ENCODE measurements at places on chromosomes 13 and 19. TPM values are rescaled to one million over a fixed set of nuclear protein-coding genes. Genes with fewer than 3 reads are reported as not detected.

- DNase-seq, result no peak
These were observed 21.4 kb downstream of the ZNF44 start for GRCh38 chr19:12272980-12273901.

- DNase-seq, result no peak
These were observed 3.5 kb downstream of the STARD13 start for GRCh38 chr13:33281951-33282595.

DNA sequence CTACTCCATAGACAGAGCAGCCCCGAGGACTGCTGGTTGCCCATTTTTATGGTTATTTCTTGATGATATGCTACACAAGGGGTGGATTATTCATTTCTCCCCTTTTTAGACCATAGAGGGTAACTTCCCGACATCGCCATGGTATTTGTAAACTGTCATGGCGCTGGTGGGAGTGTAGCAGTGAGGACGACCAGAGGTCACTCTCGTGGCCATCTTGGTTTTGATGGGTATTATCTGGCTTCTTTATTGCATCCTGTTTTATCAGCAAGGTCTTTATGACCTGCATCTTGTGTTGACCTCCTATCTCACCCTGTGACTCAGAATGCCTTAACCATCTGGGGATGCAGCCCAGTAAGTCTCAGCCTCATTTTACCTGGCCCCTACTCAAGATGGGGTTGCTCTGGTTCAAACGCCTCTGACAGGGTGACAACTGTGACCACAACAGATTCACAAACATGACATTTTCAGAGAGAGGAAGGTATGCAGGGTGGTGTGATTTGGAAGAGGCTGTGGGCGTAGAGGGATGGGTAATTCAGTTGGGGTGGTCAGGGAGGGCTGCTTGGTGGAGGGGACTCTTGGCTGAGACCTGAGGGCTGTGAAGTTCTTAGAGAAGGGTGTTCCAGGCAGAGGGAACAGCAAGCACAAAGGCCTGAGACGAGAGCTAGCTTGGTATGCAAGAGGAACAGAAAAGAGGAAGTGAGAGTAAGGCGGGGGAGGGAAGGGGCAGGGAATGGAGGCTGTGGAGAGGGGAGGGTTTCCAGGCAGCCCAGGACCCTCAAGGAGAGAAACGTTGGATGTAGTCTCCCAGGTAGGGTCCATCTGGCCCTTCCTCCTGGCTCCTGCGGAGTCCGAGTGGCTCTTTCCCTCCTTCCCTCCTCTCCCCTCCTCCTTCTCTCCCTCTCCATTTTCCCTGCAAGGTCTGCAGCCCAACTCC, 23.5 kb downstream of the FAM187B start:
- DNase-seq, result peak; percentile 82

DNA sequence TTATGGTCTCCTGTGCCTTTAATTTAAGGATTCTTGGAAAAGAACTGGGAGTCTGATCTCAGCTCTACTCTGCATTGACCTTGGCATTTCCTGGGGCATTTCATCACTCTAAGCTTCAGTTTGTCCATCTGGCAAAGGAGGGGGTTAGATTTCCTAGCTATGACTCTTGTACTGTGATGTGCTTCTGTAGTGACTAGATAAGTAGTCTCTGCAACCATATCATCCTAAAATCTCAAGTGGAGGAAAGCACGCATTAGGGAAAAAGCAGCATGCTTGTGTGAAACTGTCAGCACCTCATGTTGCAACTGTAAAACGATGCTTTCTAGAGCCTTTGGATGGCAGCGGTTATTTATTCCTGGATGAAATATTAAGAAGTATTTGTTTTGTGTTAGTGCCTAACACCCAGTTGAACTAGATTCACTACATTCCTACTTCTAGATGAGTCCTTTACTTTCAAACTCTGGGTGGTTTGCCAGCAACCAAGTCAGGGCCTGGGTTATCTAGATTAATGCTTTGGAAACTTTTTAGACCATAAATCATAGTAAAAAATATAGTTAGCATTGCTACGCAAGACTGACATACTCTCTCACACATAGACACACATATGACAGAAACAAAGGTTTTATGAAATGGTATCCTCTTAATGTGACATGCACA, 6.8 kb downstream of the WDFY2 start:
- no peak for DNase-seq

- DNase-seq, result no peak
These were observed 28.6 kb upstream of the SLC15A1 start for GRCh38 chr13:98781045-98781444.

GRCh38 chr19:7104747-7105447, 35.4 kb downstream of the ZNF557 start:
- no peak for DNase-seq

GRCh38 chr13:98284679-98285078, 107.6 kb upstream of the RNF113B start:
- no peak for DNase-seq

DNA sequence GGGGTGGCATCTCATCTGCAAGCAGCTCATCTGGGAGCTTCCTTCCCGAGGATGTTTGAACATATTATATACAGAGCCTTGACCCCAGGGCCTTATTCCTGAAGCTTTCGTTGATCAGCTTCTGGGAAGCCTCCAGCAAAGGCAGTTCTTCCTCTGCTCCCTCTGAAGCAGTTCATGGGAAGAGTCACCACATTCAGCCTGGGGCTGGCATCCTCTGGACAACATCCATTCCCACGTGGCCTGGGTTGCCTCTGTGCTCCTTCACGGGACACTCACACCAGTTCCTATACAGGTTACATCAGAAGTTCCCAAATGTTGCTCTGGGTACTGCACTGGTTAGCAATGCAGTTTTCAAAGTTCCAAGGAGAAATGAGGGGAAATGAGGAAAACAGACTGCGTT, 29.6 kb downstream of the COL4A2 start:
- DNase-seq, result no peak

DNA sequence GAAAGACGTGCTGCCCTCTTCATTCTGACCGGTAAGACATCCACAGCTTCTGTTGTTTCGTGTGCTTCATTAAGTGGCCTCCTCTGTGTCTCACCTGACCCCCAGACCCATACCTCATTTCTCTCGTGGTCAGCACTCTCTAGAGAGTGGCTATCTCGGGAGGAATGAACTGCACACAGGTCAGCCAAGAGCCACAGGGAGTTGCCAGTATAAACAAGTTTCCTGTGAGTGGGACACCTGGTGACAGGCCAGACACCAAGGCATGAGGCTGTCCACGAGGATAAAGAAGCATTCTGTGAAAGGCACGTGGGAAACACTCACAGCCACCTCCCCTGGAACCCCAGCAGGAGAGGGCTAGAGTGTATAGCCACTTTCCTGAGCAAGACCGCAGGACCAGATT, 115.8 kb downstream of the NUFIP1 start:
- DNase-seq, result no peak

DNA sequence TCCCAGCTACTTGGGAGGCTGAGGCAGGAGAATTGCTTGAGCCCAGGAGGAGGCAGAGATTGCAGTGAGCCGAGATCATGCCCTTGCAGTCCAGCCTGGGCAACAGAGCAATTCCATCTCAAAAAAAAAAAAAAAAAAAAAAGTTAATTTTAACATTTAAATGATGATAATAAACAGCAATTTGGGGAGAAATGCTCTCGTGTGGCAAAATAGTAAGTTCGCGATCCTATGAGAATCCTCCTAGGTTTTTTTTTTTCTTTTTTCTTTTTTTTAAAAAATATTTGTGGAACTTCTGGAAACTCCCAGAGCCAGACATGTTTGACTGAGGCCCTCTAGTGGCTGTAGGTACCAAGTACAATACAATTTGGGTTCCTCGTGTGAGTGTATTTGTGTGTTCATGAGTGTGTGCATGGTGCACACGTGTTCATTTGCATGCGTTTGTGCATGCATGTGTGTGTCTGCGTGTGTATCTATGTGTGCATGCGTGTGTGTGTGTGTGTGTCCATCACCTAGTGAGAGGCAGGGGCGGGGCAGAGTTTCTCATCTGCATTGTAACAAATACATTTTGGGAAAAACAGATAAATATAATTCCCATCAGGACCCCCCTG, 31.2 kb downstream of the TMPRSS9 start:
- DNase-seq, result peak; percentile 53

- DNase-seq, result peak; percentile 69
These were observed 428 bp downstream of the RASAL3 start for GRCh38 chr19:15463861-15464371.

DNA sequence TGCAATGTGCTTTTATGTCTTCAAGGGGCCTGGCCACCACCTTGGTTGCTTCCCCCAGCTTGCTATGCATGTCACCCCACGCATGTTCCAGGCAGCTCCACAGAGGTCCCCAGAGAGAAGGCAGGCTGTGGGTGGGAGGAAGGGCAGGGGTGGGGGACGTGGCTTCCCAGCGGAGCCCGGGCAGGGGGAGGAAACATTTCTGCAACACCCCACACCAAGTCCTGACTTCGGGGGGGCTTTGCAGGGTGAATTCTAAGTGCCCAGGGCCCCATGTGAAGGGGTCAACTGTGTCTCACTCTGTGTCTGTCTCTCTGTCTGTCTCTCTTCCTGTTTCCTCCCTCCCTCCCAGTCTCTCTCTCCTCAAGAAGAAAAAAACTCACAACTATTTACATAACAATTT, 39.6 kb downstream of the LTBP4 start:
- no peak for DNase-seq

GRCh38 chr13:21550918-21551317, 53.1 kb downstream of the MICU2 start:
- no peak for DNase-seq

GRCh38 chr13:29853131-29853530, 2.7 kb upstream of the UBL3 start:
- DNase-seq, result no peak

DNA sequence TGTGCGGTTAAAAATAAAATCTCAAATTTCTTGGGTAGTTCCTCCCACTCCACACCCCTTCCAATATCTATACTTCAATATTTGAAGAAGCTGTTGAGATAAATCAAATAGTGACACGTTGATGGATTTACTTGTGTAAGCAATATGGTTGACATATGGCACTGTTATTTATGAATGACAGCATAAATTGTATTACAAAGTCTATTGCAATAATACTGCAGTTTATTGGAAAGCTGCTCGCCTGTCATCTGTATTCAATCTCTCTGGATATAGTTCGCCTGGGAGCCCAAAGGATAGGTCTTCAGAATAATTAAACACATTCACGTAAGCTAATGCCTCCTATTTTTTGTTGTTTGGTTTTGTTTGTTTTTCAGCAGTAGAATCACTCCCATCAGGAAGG, 5.0 kb upstream of the ZIC5 start:
- DNase-seq, result no peak

DNA sequence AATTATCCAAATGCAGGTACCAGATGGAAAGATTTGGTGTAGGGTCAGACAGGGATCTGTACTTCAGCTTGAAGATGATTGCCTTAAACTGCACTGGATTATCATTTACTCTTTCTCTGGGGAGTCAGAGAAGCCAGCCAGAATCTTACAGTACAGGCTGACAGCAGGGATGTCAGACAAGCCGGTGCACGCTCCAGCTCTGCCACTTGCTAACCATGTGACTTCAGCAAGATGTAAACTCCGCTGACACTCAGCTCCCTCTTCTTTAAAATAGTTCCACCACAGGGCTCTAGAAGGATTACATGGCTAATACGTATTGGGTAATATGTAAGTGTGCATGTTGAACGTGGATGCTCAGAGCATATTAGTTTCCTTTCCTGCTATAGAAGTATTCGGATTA, 251.4 kb upstream of the MAB21L1 start:
- no peak for DNase-seq

DNA sequence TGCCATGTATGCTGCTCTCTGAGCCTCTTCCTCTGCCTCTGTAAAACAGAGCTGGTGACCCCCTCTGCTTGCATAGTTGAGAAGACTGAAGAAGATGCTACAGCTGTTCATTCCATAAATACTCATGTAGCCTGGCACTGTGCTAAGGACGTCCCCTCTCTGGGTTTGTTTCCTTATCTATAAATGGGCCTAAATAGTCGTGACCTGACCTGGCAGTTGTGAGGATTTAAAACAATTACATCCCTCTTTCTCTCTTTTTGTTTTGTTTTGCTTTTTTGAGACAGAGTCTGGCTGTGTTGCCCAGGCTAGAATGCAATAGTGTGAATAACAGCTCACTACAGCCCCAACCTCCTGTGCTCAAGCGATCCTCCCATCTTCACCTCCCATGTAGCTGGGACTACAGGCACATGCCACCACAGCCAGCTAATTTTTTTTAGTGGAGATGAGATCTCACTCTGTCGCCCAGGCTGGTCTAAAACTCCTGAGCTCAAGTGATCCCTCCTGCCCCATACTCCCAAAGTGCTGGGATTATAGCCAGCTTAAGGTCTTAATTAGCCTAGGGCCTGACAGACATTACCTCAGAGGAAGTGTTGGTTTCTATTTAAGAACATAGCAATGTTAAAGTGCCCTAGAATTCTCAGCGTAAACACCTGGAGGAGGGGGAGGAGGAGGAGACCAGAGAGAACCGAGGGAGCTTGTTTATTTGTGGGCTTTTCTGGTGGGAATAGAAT, 4.6 kb downstream of the WDR62 start:
- DNase-seq, result no peak

- DNase-seq, result no peak
These were observed 58.9 kb upstream of the SLC7A1 start for GRCh38 chr13:29654384-29654783.

DNA sequence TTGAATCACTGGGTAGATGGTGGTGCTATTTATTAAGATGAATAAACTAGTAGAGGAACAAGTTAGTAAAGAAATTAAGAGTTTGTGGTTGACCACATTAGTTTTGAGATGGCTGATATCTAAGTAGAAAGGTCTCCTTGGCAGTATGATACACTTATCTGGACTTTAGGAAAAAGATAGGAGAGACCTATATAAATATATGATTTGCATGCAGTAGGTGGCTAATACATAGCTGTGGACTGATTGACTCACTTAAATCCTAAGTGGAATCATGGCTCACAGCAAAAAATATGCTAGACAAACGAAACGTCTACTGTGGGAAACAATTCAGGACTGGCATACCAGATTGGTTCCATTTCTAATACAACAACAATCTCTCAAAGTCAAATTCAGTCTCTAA, 92.0 kb downstream of the CAB39L start:
- no peak for DNase-seq

TPRX2 gene
- polyA plus RNA-seq, result not detected

UHRF1 gene
- not detected for polyA plus RNA-seq

SIGLEC9 gene
- polyA plus RNA-seq, result not detected

SRRM5 gene
- polyA plus RNA-seq, result 0.24 TPM

SLITRK6 gene
- not detected for polyA plus RNA-seq
